ENCODE measurements at places on chromosomes 13 and 19.

DNA sequence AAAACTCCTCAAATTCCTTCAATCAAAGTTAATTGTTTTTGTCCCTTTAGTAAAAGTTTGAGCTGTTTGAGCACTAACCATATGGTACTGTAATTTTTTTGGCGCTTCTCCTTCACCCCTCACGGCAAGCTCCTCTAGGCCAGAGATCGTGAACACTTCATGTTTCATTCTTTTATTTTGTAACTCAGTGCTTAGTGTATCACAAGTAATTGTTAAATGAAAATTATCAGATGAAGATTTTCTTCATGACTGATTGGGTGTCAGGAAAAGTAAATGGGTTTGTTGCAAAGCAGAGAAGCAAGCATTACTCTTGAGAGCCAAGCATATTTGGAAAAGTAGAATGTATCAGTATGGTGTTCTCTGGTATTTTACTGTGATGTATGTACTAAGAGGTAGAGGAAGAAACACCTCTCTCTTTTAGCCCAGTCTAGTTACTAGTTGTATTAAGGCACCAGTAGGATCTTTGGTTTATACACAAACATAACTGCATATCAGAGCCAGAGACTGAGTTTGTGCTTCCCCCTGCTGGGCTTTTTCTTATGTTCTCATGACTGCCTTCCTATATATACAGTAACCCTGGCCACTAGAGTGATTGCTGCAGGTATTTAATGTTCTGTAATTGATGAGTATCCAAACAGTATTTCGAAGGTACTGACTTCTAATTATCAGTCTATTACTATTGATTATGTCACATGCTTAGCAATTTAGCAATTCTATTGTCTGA lies 202.3 kb upstream of the KLHL1 start:
- no peak for DNase-seq

GRCh38 chr19:49730166-49730565 lies 32.9 kb downstream of the TSKS start:
- DNase-seq: no peak

DNA sequence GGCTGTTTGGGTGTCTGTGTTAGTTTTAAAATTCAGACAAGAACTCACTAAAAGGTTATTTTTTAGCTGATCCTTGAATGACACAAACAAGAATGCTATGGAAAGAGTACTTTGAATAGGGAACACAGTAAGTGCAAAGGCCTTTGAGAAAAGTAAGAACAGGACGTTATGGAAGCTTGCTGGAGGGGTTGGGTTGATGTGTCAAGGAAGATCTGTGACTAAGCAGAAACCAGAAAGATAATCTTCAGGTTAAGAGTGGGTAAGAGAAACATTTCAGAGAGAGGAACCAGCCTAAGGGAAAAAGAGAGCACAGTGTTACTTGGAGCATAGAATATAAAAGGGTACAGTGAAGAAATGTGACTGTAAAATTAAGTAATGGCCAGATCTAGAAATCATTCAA lies 41.2 kb upstream of the TRPC4 start:
- no peak for DNase-seq

DNA sequence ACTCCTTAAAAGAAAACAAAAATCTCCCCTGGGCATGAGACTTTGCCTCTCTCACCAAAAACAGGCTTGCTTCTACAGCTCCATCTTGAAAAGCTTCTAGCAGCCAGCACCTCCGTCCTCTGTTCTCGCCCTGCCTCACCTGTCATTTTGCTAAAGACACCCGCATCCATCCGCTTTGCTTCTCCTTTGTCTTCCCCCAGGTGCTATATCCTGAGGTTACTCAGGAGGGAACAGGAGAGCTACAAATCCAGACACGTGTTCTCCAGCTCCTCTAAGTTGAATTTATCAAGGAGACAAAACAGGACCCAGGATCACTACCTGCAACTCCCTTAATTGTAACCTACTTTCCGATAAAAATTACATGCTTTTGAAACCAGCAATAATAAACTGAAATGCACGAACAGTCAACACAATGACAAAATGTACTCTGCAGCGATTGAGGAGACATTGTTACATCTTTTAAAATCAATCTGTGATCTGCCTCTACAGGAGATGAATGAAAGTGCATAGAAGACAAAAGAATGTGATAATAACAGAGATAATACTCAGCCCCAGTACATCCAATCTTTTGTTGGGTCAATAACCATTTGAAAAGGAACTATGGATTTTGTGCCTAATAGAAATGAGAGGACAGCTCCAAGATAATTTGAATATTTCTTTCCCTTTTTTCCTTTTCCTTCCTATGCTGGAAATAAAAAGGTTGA lies 221.2 kb downstream of the DCLK1 start:
- no peak for DNase-seq

DNA sequence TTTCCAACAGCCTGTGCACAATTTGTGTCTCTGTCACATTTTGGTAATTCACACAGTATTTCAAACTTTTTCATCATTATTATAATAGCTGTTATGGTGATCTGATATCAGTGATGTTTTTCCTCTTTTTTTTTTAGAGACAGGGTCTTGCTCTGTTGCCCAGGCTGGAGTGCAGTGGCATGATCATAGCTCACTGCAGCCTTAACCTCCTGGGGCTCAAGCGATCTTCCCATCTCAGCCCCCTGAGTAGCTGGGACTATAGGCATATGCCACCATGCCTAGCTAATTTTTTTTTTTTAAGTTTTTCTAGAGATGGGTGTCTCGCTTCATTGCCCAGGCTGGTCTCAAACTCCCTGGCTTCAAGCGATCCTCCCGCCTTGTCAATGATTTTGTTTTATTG lies 5.8 kb downstream of the MARK4 start:
- no peak for DNase-seq

DNA sequence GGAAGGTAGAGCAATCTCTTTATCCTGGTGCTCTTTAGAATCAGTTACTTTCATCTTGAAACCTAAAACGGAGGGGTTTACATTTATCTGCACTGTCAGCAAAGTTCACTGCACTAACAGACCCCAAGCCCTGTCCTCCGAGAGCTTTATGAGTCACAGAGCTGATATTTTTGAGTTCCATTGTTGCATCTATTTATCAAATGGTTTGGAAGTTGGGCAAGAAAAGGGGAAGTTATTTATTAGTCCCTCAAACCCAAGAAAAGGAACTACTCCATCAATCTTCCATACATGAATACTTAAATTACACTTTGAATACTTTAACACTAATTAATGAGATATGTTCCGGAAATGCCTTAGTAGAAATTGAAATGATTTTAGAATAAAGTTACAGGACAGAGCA lies 55.5 kb downstream of the EDNRB start:
- DNase-seq: no peak

DNA sequence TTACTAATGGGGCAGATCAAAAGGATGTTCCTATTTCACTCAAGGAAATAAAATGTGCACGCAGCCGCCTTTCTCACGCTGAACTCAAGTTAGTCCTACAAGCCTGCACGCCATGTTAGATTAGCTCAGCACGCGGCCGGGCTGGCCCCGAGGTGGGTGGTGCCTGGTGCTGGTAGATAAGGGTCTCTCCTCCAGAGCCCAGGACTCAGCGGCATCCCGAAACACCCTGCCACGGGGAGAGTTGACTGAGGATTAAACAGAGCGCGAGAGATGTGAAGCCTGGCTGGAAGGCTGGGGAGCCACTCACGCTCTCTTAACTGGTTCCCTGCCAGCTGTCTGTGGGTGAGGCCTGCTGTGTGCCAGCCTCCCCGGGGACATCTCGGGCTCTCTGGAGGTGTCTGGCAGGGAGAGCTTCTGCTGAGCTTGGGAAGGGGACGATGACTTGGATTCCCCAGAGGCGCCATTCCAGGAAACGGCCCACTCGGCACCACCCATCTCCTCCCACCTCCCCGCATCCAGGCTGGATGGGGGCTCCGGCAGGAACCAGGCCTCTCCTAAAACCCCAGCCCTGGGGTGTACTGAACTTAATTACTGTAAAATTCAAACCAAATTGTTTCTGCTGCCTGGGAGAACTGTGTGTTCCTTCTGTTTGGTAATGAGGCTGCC lies 122.2 kb downstream of the KDM4B start:
- no peak for DNase-seq

- DNase-seq: no peak
These were observed 504.5 kb downstream of the FOXO1 start for GRCh38 chr13:40161931-40162330.

- DNase-seq: no peak
These were observed at the start of gene IGFL1 for GRCh38 chr19:46229442-46229841. Gene IGFL1 (plus strand): TSS chr19:46229742. CDS start chr19:46229775, 33 bp downstream.

DNA sequence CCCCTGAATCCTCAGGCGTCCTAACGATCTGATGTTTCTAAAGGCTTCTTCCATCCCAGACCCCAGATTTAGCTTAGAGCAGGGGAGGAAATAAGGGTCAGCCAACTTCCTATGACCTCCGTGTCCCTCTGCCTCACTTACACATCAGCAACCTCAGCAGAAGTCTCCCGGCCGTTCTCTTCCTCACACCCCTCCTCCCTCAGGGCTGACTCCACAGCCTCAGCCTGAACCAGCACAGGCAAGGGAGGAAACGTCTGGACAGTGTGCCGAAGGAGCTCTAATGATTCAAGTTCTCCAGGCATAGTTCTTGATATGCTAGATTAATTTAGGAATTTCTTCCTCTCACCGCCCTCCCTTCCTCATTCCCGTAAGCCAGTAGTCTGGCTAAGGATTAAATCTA lies 121.4 kb downstream of the NUFIP1 start:
- DNase-seq: no peak

- no peak for DNase-seq
These were observed 57.7 kb downstream of the MLLT1 start for GRCh38 chr19:6221878-6222746.

DNA sequence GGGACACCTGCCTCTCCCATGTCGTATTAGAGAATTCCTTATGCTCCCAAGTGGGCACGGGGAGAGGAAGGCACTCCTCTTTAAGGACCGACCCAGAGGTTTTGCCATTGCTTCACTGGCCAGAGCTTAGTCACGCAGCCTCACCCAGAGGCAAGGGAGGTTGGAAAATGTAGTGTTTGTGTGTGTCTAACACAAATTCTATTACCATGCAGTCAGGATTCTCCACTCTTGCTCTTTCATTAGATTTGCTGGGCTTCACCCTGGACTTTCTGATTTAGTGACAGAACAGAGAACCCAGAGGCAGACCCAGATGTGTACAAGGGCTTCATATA lies 14.6 kb upstream of the NCCRP1 start:
- no peak for DNase-seq

DNA sequence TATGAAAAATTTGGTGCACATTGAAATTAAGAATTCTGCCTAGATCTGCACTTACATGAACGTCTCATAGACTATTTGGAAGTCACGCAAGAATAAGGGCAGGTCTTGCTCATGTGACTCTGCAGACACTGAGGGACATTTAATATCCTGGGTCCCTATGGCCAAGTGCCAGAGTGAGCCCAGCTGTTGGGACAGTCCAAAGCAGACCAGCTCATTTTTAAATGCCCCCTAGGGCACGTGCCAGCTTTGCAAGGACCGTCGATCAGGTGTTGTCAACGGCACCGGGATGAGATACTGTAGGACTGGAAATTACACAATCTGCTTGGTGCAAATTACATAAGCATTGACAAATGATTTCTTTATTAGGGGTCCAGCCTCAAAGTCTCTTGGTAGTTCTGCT lies 293.6 kb downstream of the TEX29 start:
- no peak for DNase-seq

GRCh38 chr19:397321-397720 lies 11.6 kb downstream of the C2CD4C start:
- DNase-seq: no peak

GRCh38 chr13:39373145-39373544 lies 229.8 kb downstream of the LHFPL6 start:
- no peak for DNase-seq

DNA sequence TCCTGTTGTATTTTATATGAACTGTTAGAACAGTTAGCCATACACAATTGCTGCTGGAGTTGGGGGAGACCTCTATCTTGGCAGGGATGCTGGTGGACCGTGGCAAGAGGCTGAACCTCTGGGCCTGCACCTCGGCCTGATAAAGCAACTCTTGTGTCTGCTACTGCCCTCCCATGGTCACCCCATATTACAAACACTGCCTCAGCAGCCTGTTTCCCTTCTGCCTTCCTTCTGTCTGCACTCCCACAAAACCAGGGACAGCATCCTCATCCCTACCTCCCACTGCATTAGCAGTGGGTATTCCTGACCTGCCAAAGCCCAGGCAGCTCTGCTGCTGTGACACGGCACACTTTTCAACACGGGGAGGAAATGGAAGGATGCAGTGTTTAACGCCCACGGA lies 456.4 kb downstream of the FGF14 start:
- DNase-seq: no peak

All from effector CD8-positive, alpha-beta T cell (primary cell).